Thyroid gland (tissue), 4 donors: ENCODE measurements at places on chromosomes 3 and 15. TPM values are rescaled to one million over a fixed set of nuclear protein-coding genes. Genes with fewer than 3 reads are reported as not detected.

- peaks cover 35% of the 10 kb centered on the region for H3K4me1 ChIP-seq
- H3K36me3 ChIP-seq = no peaks in the 10 kb centered on the region
- no peak overlapping the region for H3K4me3 ChIP-seq
Observed at GRCh38 chr3:71681224-71681668, 44.0 kb downstream of the EIF4E3 start.

DNA sequence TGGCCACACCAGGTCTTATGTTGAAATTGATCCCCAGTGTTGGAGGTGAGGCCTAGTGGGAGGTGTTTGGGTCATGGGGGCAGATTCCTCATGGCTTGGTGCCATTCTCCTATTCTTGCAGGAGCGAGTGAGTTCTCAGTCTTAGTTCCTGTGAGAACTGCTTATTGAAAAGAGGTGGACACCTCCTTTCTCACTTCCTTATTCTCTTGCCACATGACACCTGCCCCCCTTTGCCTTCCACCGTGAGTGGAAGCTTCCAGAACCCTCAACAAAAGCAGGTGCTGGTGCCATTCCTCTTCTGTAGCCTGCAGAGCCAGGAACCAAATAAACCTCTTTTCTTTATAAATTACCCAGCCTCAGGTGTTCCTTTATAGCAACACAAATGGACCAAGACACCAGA is 318.1 kb upstream of the MCTP2 start:
- H3K27me3 ChIP-seq = no peaks in the 10 kb centered on the region
- no peaks in the 10 kb centered on the region for H3K36me3 ChIP-seq
- no peak overlapping the region for H3K27ac ChIP-seq

The ANKRD34C gene
- total RNA-seq = not detected

DNA sequence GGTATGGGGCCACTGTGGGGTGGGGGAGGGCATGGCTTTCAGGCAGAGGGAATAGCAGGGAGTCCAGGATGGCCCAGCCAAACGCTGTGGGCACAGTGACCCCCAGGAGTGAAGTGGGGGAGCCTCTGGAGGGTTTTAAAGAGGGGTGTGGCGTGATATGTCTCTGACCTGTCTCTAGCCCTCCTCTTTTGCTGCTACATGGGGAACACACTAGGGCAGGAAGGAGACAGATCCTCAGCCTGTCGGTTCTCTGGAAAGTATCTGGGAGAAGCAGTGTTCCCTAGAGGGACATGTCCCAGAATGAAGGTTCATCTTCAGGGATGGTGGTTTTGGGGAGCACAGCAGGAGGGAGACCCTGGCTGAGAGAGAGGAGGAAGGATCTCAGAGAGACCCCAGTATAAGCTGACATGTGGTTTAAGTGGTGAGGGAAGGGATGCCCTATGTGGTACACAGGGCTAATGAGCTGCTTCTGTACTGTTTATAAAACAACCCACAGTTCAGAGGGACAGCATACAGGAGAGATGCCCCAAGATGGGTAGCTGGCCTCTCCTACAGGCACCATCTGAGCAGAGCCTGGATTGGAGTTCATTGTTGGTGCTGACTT is 37.7 kb downstream of the TRIM71 start:
- no peaks in the 10 kb centered on the region for H3K4me1 ChIP-seq
- DNase-seq = no peak
- H3K36me3 ChIP-seq = no peaks in the 10 kb centered on the region

- no peak overlapping the region for H3K27ac ChIP-seq
- no peak overlapping the region for H3K4me3 ChIP-seq
- no peak for DNase-seq
- no peaks in the 10 kb centered on the region for H3K27me3 ChIP-seq
- H3K36me3 ChIP-seq = no peaks in the 10 kb centered on the region
Observed at GRCh38 chr3:6125520-6125919, 735.4 kb upstream of the GRM7 start.

- no peak overlapping the region for H3K4me3 ChIP-seq
- H3K4me1 ChIP-seq = no peaks in the 10 kb centered on the region
- H3K27me3 ChIP-seq = no peaks in the 10 kb centered on the region
- no peaks in the 10 kb centered on the region for H3K36me3 ChIP-seq
- no peak overlapping the region for H3K27ac ChIP-seq
Observed at GRCh38 chr3:116770815-116771450, 61.4 kb downstream of the TUSC7 start.

DNA sequence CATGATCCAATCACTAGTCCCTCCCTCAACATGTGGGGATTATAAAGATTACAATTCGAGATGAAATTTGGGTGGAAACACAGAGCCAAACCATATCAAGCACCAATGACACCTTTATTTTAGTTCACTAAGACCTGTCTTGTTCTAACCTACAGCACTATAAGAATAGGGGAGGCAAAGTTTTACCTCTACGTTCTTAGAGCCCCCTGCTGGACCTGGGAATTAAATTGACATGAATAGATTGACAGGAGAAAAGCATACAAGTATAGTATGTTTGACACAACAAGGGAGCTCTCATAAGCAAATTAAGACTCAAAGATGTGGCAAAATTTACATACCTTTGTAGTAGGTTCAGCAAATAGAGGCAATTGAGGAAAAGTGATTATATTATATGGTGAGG is 974.4 kb upstream of the ALCAM start:
- no peak for DNase-seq
- no peak overlapping the region for H3K27ac ChIP-seq
- H3K4me1 ChIP-seq = no peaks in the 10 kb centered on the region
- no peaks in the 10 kb centered on the region for H3K27me3 ChIP-seq
- H3K4me3 ChIP-seq = no peak overlapping the region

The PLA1A gene
- total RNA-seq = 2.0 TPM

The C3orf49 gene
- total RNA-seq = not detected

- H3K27ac ChIP-seq = no peak overlapping the region
- no peak overlapping the region for H3K4me3 ChIP-seq
- no peak for DNase-seq
- H3K4me1 ChIP-seq = no peaks in the 10 kb centered on the region
- H3K36me3 ChIP-seq = peaks cover 33% of the 10 kb centered on the region
Observed at GRCh38 chr15:63749330-63749942, 84.3 kb downstream of the HERC1 start.

- H3K27ac ChIP-seq = no peak overlapping the region
- H3K27me3 ChIP-seq = no peaks in the 10 kb centered on the region
- no peaks in the 10 kb centered on the region for H3K4me1 ChIP-seq
- DNase-seq = no peak
- H3K36me3 ChIP-seq = no peaks in the 10 kb centered on the region
- no peak overlapping the region for H3K4me3 ChIP-seq
Observed at GRCh38 chr15:62324382-62324781, 159.3 kb upstream of the C2CD4B start.

- H3K36me3 ChIP-seq = no peaks in the 10 kb centered on the region
- no peaks in the 10 kb centered on the region for H3K27me3 ChIP-seq
- no peaks in the 10 kb centered on the region for H3K4me1 ChIP-seq
- H3K27ac ChIP-seq = no peak overlapping the region
- no peak overlapping the region for H3K4me3 ChIP-seq
- no peak for DNase-seq
Observed at GRCh38 chr3:42254566-42254965, 11.4 kb downstream of the CCK start.

The ZNF35 gene
- 13.6 TPM for total RNA-seq

DNA sequence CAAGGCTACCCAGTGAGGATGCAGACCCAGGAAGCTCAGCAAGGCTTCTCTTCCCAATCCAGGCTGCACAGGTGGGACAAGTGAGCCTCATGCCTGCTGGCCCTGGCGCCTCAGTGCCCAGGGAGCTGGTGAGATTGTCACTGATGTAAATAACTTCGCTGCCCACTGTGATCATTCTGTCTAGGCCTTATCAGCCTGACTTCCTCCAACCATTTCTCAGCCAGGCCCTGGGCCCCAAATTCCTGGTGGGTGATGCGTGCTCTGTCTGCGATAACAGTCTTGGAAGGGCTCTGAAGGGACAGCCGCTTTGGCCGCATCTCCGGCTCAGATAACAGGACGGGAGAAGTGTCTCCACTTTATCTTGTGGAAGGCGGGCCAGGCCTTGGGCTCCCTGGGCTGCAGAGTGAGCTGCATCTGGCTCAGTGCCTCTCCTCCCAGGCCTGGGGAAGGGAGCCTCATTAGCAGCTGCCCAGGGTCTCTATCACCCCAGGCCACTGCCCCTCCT is 2.2 kb upstream of the FBLN2 start:
- no peak for DNase-seq
- no peaks in the 10 kb centered on the region for H3K36me3 ChIP-seq
- H3K27me3 ChIP-seq = no peaks in the 10 kb centered on the region
- H3K27ac ChIP-seq = no peak overlapping the region

The SLC12A8 gene
- 71.2 TPM for total RNA-seq
